ENCODE measurements at places on chromosomes 16 and 17.
A peak's percentile ranks its signal among the peaks of the same experiment; 100 is the strongest.

DNA sequence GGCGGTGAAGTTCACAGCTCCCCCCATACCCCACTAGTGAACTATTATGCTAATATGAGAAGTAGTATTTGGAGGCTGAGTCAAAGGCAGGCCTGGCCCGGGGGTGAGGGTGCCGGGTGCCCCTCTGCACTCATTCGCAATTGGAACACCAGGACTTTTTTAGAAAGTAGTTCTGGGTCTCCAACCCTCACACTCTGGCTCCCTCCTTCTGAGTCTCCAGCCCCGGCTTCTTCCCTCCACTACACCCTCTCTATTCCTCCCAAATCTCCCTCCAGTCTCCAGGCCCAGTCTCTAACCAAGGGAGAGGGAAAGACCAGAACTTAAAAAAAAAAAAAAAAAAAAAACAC lies 11.3 kb upstream of the HOXB2 start:
- DNase-seq = no peak

DNA sequence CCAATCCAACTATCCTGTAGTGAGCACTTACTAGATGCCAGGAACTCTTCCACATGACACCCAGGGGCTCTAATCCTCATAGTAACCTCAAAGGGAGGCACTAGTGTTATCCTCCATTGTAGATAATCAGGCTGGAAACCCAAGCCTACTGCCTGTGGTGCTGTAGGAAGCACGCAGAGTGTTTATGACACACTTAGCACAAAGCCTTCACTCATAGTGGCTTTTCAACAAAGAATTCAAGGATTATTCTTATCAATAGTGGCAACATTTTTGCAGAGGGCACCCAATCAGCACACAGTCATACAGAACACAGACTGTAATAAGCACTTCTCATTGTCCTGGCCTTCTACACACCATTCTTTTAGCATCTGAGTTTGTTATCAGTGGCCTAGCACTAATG lies 18.5 kb upstream of the SOX9 start:
- DNase-seq = no peak

GRCh38 chr16:35575432-35575821 lies 2116.0 kb downstream of the TP53TG3F start:
- DNase-seq = no peak

DNA sequence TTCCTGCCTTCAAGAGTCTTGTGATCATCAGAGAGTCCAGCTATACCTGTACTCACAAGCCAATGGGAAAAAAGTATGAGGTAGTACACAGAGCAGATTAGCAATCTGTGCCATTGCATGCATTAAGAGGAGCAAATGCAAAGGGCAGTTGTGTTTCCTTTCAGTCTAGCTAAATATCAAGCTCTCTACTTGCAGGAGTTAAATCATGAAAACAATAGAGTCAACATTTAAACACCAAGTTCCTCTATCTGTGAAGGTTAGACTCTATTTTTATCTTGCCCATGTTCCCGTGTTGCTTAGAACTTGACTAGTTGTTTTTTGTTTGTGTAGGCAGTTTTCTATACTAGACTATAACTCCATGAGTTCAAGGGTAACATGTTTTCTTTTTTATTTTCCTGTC lies 4.7 kb upstream of the FAM20A start:
- DNase-seq = no peak

- DNase-seq = no peak
Measured at GRCh38 chr17:21291862-21292261, 7.4 kb downstream of the MAP2K3 start.

DNA sequence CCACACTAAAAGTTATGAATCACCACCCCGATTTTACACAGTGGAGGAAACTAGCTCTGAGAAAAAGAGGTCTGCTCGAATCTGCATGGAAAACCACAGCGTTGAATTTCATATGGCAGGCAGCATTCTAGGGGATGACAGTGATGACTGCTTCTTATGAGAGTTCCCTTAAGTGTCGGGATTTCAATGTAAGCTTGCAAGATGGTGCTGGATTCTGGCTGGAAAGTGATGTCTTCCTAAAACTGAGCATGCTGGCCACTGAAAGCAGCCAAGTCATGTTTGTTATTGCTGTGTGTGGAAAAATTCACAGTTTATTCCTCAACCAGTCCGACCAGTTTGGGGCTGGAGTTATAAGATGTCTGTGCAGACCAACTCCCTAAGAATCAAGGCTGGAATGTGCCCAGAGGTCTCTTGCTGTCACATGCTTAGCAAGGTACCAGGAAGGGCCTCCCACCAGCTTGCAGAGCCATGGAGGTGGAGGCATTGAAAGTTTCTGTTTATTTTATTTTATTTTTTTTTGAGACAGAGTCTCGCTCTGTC lies 37.2 kb upstream of the GAN start:
- no peak for DNase-seq

- no peak for DNase-seq
Measured at GRCh38 chr17:57471868-57472368, 215.6 kb downstream of the MSI2 start.

GRCh38 chr17:64331366-64331765 lies 59.3 kb downstream of the PECAM1 start:
- no peak for DNase-seq

DNA sequence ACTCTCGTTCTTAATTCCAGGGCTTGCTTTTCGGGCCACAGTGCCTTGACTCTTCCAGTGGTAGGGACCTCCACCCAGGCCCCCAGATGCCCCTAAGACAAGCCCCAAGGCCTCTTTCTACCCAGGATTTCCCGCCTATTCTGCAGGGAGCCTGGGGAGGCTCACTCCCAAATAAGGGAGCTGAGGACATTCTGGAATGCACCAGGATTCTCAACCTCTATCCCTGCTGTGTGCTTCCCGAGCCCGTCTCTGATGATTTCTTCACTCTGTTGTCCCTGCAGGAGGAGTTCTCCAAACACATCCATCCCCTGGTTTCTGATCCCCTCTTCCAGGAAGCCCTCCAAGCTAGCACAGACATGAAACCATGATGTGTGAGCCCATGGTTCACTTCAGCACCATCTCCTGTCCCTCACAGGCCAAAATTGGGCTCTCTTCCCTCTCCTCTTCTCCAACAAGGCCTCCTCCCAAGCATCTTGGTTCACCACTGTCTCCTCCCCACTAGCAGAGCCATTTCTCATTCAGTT lies 255.9 kb downstream of the KATNIP start:
- DNase-seq = no peak

DNA sequence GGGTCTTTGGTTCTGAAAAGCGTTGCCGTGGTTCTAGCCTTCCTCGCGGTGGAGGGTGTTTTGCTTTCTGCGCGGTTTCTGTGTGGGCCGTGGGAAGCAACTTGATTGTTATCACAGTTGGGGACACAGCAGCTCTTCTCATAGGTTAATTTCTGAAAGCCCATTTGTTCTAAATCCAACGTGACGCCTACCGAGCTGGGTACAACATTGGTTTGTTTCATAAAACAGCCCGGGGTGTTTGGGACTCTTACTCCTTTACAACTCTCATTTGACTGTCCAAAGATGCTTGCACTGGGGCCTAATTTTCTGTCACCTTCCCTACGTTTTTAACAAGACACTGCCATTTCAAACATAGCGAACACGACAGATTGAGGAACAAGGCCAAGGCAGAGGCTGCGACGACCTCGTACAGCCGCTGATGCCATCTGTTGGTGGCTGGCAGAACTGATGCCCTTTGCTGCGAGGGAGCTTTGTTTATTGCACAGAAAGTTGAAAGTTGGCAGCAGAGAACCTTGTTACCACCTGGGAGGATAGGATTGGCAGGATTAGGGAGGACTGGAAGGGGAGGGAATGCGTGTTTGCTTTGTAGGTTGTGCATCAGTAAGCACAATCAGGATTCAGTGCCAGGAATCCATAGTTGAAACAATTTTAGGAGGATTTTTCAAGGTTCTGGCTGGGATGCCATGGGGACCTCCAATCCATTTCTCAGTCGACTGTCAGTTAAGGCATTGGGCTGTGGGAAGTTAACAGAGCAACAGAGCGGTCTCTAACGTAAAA lies 98.3 kb downstream of the PITPNC1 start:
- DNase-seq = peak; percentile 88

GRCh38 chr16:15425861-15426260 lies 8.5 kb upstream of the BMERB1 start:
- DNase-seq = no peak

DNA sequence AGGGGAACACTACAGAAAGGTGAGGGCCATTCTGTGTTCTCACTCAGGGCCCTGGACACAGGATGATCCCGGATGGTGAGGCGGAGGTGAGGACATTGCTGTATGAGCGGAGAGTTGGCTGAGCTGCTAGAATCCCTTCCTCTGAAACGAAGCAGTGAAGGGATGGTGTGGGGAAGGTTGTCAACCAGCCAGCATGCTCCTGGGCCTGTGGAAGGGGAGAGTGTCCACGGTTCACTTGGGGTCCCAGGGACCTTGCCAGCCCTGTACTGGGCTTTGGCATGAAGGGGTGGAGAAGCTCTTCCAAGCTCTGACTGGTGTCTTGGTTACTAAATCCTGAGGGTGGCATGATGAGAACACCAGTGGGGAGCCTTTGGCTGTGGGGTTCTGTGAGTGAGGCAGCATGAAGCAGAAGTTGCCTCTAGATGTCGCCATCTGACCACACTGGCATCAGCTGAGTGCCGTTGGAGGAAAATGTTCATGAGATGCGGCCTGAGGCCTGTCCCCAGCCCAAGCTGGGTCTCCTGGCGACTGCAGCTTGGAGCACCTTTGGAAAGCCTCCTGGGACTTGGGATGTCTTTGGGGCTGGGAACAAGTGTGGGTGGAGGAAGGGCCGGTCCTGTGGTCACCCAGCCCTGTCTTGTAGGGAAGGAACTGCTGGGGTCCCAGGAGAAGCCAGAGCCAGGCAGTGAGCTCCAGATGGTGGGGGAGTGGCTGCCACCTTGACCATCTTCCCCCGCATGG lies 14.8 kb downstream of the PDP2 start:
- peak; percentile 50 for DNase-seq

DNA sequence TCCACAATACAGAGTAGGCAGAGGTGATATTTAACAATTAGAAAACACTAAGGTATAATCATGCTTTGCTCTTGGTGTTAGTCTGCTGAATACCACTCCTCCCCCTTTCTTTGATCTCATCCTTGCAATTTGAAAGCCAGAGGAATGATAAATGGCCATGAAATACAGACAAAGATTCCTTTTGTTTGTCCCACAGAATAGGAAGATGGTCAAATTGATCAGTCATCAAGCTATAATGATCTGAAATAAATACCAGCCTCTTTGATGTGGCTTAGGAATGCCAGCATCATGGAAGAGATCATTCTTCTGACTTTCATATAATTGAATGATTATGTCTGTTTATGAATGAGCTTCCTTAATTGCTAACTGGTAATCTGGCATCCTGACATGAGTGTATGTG lies 1541.7 kb upstream of the CDH8 start:
- no peak for DNase-seq

DNA sequence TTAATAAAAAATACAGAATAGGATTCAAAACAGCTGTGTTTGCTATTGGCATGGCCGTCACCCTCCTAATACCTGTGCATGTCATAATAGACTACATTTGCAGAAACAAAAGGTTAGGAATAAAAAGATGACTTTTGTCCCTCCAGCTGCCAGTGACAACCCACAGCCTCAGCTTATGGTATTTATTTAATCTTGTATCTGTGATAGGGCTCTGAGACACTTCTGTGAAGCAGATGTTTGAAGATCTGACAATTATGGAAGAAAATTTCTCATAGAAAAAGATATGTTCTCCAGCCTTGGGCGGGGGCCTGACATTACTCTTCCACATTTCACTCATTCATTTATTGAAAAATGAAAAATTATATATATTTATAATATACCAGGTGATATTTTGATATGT lies 62.2 kb downstream of the PITPNC1 start:
- DNase-seq = no peak

Measured in hippocampal formation (tissue), 2 donors.